ENCODE measurements at places on chromosomes 13 and 19. TPM values are rescaled to one million over a fixed set of nuclear protein-coding genes. Genes with fewer than 3 reads are reported as not detected.

DNA sequence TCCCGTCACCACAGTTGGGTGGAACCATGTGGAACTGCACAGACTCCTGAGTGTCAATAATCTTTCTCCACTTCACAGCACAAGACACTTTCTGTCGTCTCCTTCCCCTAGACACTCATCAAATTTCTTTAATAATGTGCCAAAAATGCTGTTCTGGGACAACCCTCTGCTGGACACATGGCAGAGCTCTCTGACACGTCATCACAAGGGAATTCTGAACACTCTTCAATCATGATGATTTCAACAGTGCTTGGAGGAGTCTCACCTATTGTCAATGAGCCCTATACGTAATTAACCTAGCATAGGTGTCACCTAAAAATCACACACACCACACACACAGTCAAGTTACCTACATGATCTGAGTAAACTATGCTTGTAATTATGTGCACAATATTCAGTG lies 141.3 kb downstream of the STOML3 start:
- no peak overlapping the region for H3K27ac ChIP-seq
- H3K36me3 ChIP-seq, result no peaks in the 10 kb centered on the region
- no peaks in the 10 kb centered on the region for H3K4me1 ChIP-seq
- no peak overlapping the region for H3K4me3 ChIP-seq
- DNase-seq, result no peak

GRCh38 chr19:588093-588740 lies 1.5 kb upstream of the HCN2 start:
- H3K36me3 ChIP-seq, result no peaks in the 10 kb centered on the region
- peaks cover 53% of the 10 kb centered on the region for H3K27me3 ChIP-seq
- DNase-seq, result peak; percentile 84
- H3K4me1 ChIP-seq, result peaks cover 6% of the 10 kb centered on the region
- no peak overlapping the region for H3K27ac ChIP-seq

GRCh38 chr13:112641456-112642089 lies 48.3 kb upstream of the ATP11A start:
- H3K27ac ChIP-seq, result no peak overlapping the region
- H3K4me1 ChIP-seq, result no peaks in the 10 kb centered on the region
- no peak overlapping the region for H3K4me3 ChIP-seq
- no peaks in the 10 kb centered on the region for H3K36me3 ChIP-seq
- H3K27me3 ChIP-seq, result peaks cover 2% of the 10 kb centered on the region

DNA sequence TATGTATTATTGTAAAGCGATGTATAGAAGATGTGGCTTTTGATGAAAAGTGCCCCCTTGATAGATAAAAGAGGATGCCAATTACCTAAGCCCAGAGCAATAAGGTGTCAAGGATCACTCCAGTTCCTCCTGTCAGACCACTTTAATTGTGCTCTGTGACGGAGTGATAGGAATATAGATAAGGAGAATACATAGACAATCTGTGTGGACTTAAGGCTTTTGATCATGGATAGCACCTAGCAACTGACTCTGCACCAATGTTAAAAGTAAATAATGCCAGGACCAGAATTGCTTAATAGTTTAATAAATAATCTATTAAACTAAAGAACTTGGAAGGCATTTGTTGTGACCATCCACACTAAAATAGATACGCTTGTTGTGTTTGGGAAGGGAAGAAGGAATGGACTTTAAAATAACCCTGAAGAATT lies 390.7 kb upstream of the ARGLU1 start:
- no peak overlapping the region for H3K27ac ChIP-seq
- DNase-seq, result no peak
- no peaks in the 10 kb centered on the region for H3K4me1 ChIP-seq
- no peak overlapping the region for H3K4me3 ChIP-seq

DNA sequence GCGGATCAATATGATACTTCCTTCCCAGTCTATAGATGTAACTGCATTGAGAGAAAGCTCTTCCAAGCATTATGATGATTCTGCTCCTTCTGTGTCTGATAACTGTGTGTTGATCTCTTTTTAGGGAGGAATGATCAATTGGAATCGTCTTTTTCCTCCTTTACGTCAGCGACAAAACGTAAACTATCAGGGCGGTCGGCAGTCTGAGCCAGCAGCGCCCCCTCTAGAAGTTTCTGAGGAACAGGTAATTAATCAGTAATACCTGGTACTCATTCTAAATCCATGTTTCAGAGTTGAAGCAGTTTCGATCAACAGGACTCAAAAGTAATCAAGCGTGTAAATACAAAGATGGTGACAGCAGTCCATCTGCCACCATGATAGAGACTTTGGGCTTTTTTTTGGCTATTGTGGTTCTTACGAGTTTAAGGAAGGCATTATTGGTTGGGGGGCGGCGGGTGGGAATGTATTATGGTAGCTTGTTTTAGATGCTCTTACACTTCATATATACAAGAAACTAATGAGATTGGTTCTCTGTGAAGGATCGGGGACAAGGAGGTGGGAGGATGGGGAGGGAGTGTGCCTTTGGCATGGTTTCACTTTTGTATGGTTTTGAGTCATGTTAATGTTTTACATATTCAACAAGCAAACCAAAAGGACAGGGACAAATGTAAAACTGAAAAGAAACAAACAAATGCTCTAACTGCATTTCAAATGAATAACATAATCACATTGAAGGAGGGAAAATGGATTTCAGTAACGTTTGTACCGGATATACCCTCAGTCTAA lies 60.7 kb upstream of the GPR183 start:
- H3K36me3 ChIP-seq, result no peaks in the 10 kb centered on the region
- H3K27ac ChIP-seq, result no peak overlapping the region
- no peak for DNase-seq

- DNase-seq, result no peak
- no peak overlapping the region for H3K4me3 ChIP-seq
- no peaks in the 10 kb centered on the region for H3K27me3 ChIP-seq
- H3K4me1 ChIP-seq, result no peaks in the 10 kb centered on the region
- H3K27ac ChIP-seq, result no peak overlapping the region
These were observed 2.9 kb upstream of the C19orf25 start for GRCh38 chr19:1481893-1482360.

DNA sequence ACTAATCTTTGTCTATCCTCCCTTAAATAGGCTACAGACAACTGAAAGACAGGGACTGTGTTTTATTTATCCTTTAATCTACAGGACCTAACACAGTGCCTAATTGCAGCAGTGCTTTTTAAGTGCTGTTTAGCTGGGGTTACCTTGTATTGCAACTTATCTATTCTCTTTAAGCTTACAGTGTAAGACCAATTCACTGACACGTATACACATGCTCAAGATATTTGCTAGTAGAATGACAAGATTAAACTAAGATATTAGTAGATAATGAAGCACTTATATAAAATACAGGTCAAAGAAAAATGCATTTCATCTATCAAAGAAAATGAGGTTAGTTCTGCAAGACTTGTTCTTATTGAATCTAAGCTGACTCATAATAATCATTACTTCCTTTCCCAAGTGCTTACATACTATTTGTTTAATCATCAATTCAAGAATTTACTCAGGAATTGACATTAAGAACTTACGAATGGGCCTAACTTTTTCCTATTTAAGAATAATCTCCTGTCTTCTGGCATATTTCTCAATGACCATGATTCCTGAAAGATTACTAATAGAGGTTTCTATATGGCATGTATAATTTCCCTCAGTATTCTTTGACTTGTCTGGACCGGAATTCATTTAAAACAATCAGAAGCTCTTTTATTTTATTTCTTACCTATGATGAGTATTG lies 75.8 kb upstream of the MAB21L1 start:
- no peak for DNase-seq
- no peaks in the 10 kb centered on the region for H3K36me3 ChIP-seq
- no peak overlapping the region for H3K27ac ChIP-seq
- no peaks in the 10 kb centered on the region for H3K27me3 ChIP-seq

- H3K27ac ChIP-seq, result no peak overlapping the region
- H3K27me3 ChIP-seq, result no peaks in the 10 kb centered on the region
- no peak for DNase-seq
- no peak overlapping the region for H3K4me3 ChIP-seq
These were observed 21.3 kb upstream of the SLC7A9 start for GRCh38 chr19:32890841-32891240.

- H3K4me1 ChIP-seq, result no peaks in the 10 kb centered on the region
- no peak for DNase-seq
- no peaks in the 10 kb centered on the region for H3K36me3 ChIP-seq
- no peak overlapping the region for H3K4me3 ChIP-seq
- no peaks in the 10 kb centered on the region for H3K27me3 ChIP-seq
These were observed 19.6 kb upstream of the B3GNT3 start for GRCh38 chr19:17775245-17775927.

GRCh38 chr13:42056146-42056545 lies 7.7 kb downstream of the DGKH start:
- H3K4me1 ChIP-seq, result no peaks in the 10 kb centered on the region
- no peak overlapping the region for H3K27ac ChIP-seq
- no peaks in the 10 kb centered on the region for H3K36me3 ChIP-seq
- H3K4me3 ChIP-seq, result no peak overlapping the region

DNA sequence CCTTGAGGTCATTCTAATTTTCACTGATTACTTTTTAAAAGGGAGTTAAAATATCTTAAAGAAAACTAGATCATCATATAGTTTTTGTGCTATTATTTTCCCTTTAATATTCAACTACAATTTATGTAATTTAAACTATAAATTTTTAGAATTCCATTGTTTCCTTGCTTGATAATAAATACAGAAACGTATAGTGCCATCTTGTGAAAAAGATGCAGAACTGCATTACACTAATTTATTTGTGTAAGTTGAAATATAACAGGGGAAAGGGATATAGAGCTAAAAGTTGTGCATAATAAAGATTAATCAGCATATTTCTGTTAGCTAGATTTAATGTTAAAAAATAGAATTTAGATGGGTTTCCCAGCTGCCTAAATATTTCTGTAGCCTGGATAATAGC lies 61.5 kb upstream of the TDRD3 start:
- DNase-seq, result no peak
- no peaks in the 10 kb centered on the region for H3K36me3 ChIP-seq
- H3K27ac ChIP-seq, result no peak overlapping the region
- no peaks in the 10 kb centered on the region for H3K27me3 ChIP-seq
- no peak overlapping the region for H3K4me3 ChIP-seq

GRCh38 chr19:40533508-40533907 lies 43.2 kb upstream of the SHKBP1 start:
- no peaks in the 10 kb centered on the region for H3K36me3 ChIP-seq
- no peak for DNase-seq
- peaks cover 5% of the 10 kb centered on the region for H3K4me1 ChIP-seq
- no peak overlapping the region for H3K4me3 ChIP-seq
- H3K27ac ChIP-seq, result no peak overlapping the region
- no peaks in the 10 kb centered on the region for H3K27me3 ChIP-seq

DNA sequence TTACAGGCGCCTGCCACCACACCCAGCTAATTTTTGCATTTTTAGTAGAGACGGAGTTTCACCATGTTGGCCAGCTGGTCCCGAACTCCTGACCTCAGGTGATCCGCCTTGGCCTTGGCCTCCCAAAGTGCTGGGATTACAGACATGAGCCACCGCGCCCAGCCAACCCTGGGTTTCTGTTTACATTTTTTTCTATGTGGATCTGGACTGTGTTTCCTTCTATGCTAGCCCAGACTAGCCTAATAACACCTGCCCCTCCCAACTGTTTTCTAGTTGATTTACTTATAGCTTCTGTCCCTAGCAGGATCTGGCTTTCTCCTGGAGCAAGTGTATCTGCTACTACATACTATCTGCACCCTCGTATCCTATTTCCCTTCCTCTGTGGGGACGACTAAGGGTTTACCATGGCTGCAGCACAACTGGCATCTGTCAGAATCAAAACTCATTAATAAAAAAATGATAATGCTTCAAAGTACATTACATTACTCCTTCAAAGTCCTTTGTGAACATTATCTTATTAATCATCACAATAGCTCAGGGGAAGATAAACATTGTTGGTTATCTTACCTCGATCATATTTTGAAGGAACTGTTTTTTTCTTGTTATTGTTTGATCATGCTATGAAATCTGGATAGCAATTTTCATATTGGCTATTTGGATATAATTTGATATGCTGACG lies 228.3 kb downstream of the KLF5 start:
- H3K36me3 ChIP-seq, result no peaks in the 10 kb centered on the region
- H3K27me3 ChIP-seq, result no peaks in the 10 kb centered on the region
- no peak overlapping the region for H3K4me3 ChIP-seq
- DNase-seq, result no peak
- H3K27ac ChIP-seq, result no peak overlapping the region

DNA sequence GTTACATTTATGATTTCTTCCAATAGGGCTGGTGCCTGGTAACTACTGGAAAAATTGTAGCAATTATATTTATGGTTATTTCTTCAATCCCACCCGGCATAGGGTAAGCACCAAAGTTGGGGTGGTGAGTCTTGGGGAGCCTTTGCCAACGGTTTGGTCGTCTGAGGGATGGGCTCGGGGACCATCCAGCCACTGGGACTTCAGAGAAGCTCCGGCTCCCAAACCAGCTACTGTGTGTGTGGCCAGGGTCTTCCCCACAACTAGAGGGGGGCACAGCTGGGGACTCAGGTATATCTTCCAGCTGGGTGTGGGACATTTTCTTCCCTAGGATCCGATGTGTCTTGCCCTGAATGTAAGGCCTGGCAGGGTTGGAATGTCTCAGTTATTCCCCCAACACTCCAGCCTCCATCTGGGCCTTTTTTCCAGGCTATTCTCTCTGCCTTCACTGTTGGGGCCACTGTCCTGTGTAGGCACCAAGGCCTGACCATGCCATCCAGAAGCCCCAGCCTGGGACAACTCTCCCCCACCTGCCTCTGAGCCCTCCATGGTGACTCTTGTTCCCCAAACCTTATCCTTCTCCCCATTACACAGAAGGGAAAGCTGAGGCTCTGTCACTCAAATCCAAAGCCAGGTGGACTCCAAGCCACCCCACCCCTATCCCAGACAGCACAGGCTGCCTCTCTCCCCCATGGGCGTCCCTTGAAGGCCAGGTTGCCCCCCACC lies 1.1 kb upstream of the IFI30 start:
- no peak for DNase-seq
- peak overlapping the region; percentile 76 for H3K27ac ChIP-seq
- no peaks in the 10 kb centered on the region for H3K27me3 ChIP-seq
- no peak overlapping the region for H3K4me3 ChIP-seq
- peaks cover 6% of the 10 kb centered on the region for H3K36me3 ChIP-seq
- no peaks in the 10 kb centered on the region for H3K4me1 ChIP-seq

GRCh38 chr13:114282041-114282670 lies 755 bp downstream of the UPF3A start:
- peak overlapping the region; percentile 98 for H3K27ac ChIP-seq
- peak; percentile 54 for DNase-seq
- no peaks in the 10 kb centered on the region for H3K27me3 ChIP-seq
- H3K36me3 ChIP-seq, result no peaks in the 10 kb centered on the region

GRCh38 chr19:38654628-38655055 lies 7.2 kb downstream of the ACTN4 start:
- peak overlapping the region; percentile 6 for H3K4me3 ChIP-seq
- no peak for DNase-seq
- no peaks in the 10 kb centered on the region for H3K36me3 ChIP-seq
- H3K27me3 ChIP-seq, result no peaks in the 10 kb centered on the region
- peak overlapping the region; percentile 99 for H3K27ac ChIP-seq

- DNase-seq, result no peak
- no peaks in the 10 kb centered on the region for H3K27me3 ChIP-seq
- H3K27ac ChIP-seq, result no peak overlapping the region
- H3K4me3 ChIP-seq, result no peak overlapping the region
- H3K4me1 ChIP-seq, result no peaks in the 10 kb centered on the region
These were observed 110.4 kb downstream of the CRYL1 start for GRCh38 chr13:20415306-20415679.

NHLRC3 gene
- 39.5 TPM for total RNA-seq

SLC25A42 gene
- total RNA-seq, result 9.8 TPM

ZNF497 gene
- 3.6 TPM for total RNA-seq

CLDN10 gene
- 2.0 TPM for total RNA-seq

ZNF677 gene
- 15.7 TPM for total RNA-seq

KLK14 gene
- total RNA-seq, result not detected

ZNF525 gene
- total RNA-seq, result 13.8 TPM
